ENCODE measurements at places on chromosomes 4 and X.

GRCh38 chrX:127207326-127207725, 387.8 kb downstream of the PRR32 start:
- DNase-seq = no peak

GRCh38 chr4:74501579-74501978, 56.6 kb downstream of the AREG start:
- DNase-seq = no peak

GRCh38 chr4:17964576-17964975, 57.0 kb downstream of the LCORL start:
- DNase-seq = no peak

DNA sequence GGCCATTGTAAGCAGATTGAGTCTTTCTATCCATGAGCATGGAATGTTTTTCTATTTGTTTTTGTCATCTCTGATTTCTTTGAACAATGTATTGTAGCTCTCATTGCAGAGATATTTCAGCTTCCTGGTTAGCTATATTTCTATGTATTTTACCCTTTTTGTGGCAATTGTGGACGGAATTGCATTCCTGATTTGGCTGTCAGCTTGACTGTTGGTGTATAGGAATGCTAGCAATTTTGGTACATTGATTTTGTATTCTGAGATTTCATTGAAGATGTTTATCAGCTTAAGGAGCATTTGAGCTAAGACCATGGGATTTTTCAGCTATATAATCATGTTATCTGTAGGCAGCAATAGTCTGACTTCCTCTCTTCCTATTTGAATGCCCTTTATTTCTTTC, 154.6 kb downstream of the GUCY2F start:
- no peak for DNase-seq

DNA sequence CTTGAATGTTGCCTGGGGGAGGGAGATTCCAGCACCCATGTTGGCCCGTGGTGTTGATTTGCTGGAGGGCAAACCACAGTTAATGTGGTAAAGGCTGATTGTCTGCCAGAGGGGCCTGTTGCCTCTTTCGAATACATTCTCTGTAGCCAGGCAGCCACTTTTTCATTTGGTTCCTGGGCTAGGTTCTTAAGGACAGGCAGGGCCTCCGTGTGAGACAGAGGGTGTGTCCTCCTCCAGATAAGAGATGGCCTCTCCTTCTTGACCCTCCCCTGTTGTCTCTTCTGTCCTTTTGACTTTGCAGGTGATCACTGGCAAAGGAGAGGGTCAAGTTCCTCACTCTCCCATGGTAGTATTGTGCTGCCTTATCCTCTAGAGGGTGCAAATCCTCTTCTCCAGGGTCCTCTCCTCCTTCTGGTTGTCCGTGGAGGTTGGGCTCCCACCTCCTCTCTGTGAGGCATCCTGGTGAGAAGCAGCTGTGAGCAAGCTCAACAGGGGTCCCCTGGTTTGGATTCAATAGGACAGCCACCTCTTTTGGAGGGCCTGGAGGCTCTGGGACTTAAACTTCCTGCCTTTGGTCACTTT, 44.9 kb downstream of the ZNF182 start:
- DNase-seq = no peak

DNA sequence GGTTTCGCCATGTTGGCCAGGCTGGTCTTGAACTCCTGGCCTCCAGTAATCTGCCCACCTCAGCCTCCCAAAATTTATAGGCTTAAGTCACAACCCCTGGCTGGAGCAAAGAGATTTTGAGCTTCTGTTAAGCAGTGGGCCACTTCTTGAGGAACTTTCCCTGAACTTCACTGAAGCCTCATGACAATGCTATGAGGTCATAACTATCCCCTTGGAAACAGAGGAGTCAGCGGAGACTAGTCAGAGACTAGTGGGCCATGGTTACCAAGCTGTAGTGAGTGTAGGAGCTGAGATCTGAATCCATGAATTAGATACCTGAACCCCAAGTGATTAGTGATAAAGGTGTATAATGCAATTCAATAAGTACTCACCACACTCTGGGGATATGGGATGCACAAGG, 145.1 kb upstream of the MSX1 start:
- DNase-seq = no peak

All from stimulated activated CD8-positive, alpha-beta memory T cell treated with anti-CD3 and anti-CD28 coated beads, Interleukin-7, amount 100 ng/mL, for 4 hours (primary cell).